ENCODE measurements at places on chromosomes 2 and 18.

- no peak for DNase-seq
Measured at GRCh38 chr2:237538001-237538720, 28.2 kb upstream of the PRLH start.

- DNase-seq, result no peak
Measured at GRCh38 chr18:34880403-34880802, 160.8 kb upstream of the MAPRE2 start.

DNA sequence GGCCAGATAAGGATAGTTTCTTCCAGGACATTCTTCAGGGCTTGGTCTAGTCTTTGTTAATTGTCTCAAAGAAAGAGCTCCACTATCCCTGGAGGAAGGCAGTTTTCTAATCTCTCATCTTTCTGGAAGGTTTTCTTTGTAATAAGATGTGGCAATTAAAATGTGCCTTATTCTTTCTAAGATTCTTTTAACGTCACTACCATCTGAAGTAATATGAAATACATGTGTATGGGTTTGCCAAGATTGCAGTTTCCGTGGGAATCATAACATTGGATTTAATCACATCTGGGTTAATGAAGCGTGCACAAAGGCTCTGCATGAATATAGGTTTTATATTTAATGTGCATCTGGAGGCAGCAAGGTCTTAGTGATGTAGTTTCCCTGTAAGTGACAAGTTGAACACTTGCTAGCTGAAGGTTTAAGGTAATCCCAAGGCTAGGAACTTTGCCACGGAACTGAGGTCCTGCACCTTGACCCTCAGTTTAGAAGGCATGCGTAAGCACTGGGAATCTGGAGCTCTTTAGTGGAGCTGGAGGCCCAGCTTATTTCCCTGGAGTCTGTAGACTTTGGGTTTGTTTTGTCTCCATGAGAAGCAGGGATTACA is 25.7 kb downstream of the DIS3L2 start:
- no peak for DNase-seq

DNA sequence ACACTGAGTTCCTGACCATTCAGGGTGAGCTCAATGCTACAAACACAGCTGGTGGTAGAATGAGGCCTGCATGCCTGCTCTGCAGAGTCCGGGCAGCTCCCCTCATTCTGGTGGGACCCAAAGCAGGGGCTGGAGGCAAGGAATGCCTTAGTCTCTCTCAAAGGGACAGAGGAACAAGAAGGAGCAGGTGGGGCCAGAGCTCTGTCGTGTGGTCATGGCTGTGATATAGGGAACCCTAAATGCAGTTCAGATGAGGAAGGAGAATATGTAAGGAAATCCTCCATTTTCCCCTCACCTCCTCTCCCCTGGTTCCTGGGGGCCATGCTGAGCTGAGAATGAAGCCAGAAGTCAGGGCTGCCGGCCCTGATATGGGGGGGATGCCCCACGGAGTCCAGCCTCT is 334.3 kb downstream of the CYP26B1 start:
- no peak for DNase-seq

GRCh38 chr2:186962085-186962747 is 113.2 kb upstream of the ZSWIM2 start:
- no peak for DNase-seq

DNA sequence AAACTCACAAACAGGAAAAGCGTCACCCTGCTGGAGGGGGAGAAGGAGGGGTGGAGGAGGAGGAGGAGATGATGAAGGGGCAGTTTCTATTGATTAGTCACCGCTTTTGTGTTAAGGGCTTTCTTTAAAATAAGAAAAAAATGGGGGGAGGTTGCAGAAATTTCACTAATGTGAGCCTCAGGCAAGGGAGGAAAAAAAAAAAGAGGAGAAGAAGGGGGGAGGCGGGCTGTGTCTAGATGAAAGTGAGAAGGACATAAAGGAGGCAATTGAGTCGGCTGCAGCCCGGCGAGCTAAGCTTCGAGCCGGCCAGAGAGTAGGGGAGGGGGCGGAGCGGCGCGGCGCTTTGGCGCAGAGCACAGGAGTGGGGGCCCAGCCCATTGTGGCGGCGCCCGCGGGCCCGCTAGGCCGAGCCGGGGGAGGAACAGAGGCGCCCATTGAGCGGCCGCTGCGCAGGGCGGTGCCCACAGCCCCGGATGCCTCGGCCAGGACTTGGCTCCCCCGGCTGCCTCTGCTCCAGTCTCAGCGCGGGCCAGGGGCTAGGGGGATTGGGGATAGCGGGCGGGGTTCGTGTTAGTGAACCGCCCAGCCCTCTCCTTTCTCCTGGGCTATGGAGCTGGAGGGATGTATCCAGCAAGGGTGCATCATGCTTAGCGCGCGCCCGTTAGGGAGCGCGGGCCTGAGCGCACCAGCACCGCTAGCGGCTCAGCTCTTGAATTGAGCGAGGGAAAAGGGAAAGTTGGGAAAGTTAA is 7.9 kb downstream of the PAX3 start:
- DNase-seq, result no peak

DNA sequence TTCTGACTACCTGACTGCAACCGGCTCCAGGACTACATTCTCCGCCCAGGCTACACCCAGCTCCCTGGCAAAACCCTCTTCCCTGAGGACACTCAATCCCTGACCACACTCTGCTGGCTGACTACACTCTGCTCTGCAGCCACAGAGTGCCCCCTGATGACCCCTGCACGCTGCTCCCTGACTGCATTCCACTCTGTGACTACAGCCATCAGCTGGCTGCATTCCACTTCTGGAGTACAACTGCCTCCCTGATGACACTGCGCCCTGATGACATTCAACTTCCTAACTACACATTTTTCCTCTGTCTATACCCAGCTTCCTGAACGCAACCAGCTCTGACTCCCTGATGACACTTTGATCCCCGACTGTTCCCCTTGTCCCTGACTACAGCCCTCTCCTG is 71.3 kb upstream of the NRXN1 start:
- DNase-seq, result no peak

DNA sequence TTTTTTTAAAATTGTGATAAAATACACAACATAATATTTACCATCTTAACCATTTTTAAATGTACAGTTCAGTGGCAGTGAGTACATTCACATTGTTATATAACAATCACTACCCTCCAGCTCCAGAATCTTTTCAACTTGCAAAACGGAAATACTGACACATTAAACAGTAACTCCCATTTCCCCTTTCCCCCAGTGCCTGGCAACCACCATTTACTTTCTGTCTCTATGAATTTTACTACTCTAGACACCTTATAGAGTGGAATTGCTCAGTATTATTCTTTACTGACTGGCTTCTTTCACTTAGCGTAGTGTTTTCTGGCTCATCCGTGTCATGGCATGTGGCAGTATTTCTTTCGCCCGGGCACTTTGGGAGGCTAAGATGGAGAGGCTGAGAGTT is 32.6 kb downstream of the FASTKD2 start:
- DNase-seq, result no peak

DNA sequence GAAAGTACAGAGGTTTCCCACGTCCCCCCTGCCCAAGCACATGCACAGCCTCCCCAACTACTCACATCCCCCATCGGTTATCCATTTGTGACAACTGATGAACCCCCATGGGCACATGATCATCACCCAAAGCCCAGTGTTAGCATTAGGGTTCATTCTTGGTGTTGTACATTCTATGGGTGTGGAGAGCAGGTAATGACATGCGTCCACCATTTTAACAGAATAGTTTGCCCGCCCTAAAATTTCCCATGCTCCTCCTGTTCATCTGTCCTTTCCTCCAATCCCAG is 74.3 kb downstream of the LONRF2 start:
- DNase-seq, result no peak

DNA sequence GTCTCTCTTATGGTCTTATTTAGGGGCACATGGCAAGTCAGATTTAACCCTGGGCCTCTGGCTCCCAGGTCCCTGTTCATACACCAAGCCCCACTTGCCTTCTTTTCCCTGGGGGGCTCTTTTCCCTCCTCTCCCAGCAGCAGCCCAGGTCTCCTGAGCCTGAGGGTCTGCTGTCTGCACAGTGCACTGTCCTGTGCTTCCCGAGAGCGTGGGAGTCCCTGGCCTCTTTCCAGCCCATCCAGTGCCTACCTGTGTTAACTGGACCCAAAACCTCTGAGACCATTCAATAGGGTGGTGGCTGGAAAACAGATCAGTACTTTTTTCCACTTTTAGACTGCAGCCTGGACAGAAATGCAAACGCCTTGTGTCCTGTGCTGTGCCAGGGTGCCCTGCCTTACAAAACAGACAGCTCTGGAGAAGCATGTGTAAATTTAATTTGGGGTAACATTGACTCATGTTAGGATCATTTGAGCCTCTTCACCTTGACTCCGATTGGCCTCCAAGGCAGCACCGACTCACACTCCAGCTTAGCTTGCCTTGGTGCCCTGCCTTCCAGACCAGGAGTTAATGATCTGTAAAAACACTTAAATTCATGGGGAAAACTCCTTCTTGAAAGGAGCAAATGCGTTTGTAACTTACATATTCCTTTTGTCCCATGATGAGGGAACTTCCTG is 34.3 kb downstream of the TWIST2 start:
- no peak for DNase-seq

- DNase-seq, result no peak
Measured at GRCh38 chr2:207513551-207514257, 16.1 kb upstream of the CREB1 start.

DNA sequence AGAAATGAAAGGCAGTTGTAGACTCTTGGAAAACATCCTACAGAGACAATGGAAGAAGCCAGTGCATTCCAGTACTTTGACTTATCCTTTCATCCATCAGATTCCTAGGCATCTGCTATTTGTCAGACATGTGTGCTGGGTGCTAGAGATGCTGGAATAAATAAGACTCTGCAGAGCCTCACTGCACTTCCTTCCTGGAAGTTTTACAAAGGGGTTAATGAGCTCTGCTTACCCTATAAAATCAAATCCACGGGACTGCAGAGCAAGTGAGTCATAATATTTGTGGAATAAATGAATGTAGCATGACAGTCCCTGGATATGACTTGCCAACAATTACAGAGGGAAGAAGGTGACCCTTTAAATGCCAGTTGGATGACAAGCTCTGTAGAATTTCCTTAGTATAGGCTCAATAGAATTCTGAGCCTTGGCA is 52.7 kb upstream of the NPAS2 start:
- DNase-seq, result no peak

DNA sequence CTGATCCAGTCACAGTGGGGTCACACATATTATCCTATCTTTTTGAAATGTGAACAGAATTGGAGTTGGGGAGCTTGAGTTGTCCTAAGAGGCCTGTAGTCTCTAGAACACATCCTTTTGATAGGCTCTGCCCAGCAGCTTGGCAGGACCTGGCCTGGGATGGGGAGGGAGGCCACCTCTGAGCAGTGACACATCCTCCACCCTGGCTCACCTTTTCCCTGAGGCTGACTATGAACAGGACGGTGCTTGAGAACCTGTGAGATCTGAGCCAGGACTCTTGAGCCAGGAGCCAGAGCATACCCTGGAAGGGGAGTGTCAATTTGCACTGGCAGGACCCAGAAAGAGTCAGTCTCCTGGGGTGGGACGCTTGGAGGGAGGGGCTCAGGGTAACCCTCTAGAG is 17.7 kb upstream of the ATP6V1B1 start:
- no peak for DNase-seq

DNA sequence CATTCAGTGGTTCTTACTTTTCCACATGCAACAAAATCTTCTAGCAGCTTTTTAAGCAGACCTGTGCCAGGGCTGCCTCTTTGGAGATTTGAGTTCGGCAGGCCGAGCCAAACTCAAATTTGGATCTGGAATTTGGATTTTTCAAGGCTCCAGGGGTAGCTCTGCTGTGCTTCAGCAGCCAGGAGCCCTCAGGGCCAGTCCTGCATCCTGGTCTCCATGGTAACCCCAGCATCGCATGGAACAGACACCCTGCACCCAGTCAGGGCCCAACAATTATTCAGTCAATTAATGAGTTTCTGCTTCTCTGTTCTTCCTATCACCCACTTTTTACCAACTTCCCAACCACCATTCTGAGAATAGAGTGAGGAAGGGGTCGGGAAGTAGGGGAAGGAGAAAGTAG is 30.0 kb downstream of the EN1 start:
- no peak for DNase-seq

Measured in activated T-cell treated with anti-CD3 and anti-CD28 coated beads for 24 hours (primary cell).